ENCODE measurements at places on chromosomes 4 and X. TPM values are rescaled to one million over a fixed set of nuclear protein-coding genes. Genes with fewer than 3 reads are reported as not detected.

GRCh38 chrX:150856101-150856500, 42.4 kb downstream of the CD99L2 start:
- no peak for DNase-seq
- no peak overlapping the region for H3K27ac ChIP-seq
- H3K27me3 ChIP-seq, result no peaks in the 10 kb centered on the region
- no peak overlapping the region for H3K4me3 ChIP-seq

- no peak overlapping the region for H3K27ac ChIP-seq
- H3K4me3 ChIP-seq, result no peak overlapping the region
- H3K27me3 ChIP-seq, result no peaks in the 10 kb centered on the region
- H3K4me1 ChIP-seq, result no peaks in the 10 kb centered on the region
Measured at GRCh38 chrX:103678199-103678993, 8.1 kb downstream of the MORF4L2 start.

DNA sequence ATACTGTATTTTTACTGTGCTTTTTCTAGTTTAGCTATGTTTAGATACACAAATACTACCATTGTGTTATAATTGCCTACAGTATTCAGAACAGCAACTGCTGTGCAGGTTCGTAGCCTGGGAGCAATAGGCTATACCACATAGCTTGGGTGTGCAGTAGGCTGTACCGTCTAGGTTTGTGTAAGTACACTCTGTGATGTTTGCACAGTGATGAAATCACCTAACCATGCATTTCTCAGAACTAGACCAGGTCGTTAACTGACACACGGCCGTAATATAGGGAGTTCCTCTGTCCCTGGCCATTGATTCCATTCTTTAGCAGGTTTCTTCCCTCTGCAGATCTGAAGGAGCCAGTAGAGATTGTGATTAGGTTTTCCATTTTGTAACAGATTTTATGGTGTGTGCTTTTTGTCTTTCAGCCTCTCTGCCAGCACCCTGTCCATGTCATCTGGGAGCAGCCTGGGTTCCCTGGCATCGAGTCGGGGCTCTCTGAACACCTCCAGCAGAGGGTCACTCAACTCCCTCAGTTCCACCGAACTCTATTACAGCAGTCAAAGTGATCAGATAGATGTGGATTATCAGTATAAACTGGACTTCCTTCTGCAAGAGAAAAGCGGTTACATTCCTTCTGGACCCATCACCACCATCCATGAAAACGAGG, 59.5 kb downstream of the CLDN22 start:
- peaks cover 6% of the 10 kb centered on the region for H3K36me3 ChIP-seq
- no peak for DNase-seq
- H3K4me1 ChIP-seq, result peaks cover 5% of the 10 kb centered on the region
- H3K27me3 ChIP-seq, result no peaks in the 10 kb centered on the region

- no peak for DNase-seq
- H3K27ac ChIP-seq, result no peak overlapping the region
- H3K36me3 ChIP-seq, result no peaks in the 10 kb centered on the region
- H3K27me3 ChIP-seq, result no peaks in the 10 kb centered on the region
- H3K4me1 ChIP-seq, result no peaks in the 10 kb centered on the region
Measured at GRCh38 chrX:121160987-121161386, 113.6 kb downstream of the GLUD2 start.

DNA sequence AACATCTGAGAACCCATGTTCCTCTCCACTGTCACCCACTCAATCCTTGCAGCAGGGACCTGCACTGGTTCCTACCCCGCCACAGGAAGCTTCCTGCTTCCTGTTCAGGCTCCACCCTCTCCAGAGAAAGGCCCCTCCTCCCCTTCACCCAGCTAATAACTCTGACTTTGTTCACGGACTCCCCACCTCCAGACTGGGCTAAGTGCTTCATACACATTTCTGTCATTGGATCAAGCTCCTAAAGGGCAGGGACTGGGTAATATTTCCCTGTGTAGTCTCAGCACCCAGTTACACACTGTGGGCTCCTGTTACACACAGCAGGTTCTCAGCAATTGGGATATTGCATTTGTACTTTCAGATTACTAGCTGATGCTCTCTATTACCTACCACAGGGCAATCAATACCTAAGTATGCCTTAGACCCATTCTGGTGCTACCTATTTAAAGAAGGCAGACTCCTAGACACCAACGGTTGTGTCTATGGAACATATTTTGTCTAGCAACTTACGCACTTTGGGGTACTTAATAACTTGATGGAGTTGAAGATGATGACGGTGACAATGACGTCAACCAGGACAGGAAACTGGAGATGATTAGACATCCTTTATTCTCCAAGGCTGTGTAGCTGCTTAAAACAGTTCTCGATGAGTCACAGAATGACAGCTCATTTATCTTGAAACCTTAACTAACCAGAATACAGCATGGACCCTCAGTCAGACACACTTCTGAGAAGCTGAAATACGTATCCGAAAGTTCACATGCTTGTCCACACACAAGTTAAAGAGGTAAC, 58.1 kb downstream of the MAML3 start:
- no peaks in the 10 kb centered on the region for H3K36me3 ChIP-seq
- DNase-seq, result no peak
- peaks cover 31% of the 10 kb centered on the region for H3K4me1 ChIP-seq
- no peak overlapping the region for H3K4me3 ChIP-seq
- H3K27ac ChIP-seq, result no peak overlapping the region

DNA sequence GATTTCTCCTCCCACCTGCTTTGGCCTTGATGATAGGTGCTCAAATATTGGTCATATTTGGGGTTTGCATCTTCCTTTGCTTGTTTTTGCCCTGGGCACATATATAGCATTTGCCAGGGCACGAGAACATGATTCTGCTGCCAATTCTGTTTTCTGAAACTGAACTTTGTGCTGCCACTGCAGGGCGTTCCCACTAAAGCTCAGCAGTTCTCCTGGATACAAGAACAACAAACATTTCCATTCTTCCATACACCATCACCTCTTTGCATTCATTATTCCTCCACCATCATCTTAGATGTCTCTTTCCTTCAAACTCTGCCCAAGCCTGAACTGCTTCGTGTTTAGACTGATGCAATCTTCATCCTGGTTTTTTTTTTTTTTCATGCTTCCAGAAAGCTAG, 36.3 kb upstream of the GATB start:
- DNase-seq, result no peak
- peaks cover 2% of the 10 kb centered on the region for H3K36me3 ChIP-seq
- H3K4me3 ChIP-seq, result no peak overlapping the region
- no peaks in the 10 kb centered on the region for H3K4me1 ChIP-seq

DNA sequence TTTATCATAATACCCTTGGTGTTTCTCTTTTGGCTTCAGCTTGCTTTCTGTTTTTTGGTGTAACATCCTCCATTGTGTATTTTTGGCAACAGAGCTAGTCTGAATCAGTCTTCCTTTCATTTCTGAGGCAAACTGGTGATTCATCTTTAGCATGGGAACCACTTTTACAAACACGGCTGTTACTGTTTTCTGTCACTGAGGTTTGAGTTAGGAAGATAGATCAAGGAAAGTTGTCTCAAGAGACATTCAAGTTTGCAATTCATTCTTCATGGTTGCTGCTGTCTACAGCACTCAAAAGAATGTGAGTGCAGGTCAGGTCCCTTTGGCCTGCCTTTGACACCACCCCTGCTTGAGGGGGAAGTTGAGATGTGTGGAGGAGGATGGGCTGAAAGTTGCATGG, 36.3 kb downstream of the IL21 start:
- no peak for DNase-seq
- no peaks in the 10 kb centered on the region for H3K27me3 ChIP-seq
- H3K36me3 ChIP-seq, result no peaks in the 10 kb centered on the region

DNA sequence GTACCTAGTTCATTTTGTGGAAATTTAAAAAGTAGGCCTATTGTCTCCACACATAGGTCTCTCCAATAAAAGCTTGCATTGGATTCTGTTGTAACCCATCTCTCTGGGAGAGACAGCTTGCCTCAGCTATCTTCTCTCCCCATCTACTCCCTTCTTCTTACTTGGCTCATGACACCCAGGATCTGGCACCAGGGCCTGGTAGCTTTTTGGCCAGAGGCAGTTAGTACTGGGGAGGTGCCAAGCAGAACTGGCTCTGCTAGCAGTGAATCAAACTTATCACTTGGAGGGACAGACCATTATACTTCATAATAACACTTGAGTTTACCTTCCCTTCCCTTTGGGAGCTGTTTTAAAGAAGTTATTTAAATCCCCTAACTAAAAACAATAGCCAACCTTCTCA, 31.8 kb downstream of the PLAC1 start:
- H3K4me3 ChIP-seq, result no peak overlapping the region
- H3K36me3 ChIP-seq, result no peaks in the 10 kb centered on the region
- DNase-seq, result no peak
- H3K27me3 ChIP-seq, result peaks cover 2% of the 10 kb centered on the region

The OSTC gene
- total RNA-seq, result 162 TPM

DNA sequence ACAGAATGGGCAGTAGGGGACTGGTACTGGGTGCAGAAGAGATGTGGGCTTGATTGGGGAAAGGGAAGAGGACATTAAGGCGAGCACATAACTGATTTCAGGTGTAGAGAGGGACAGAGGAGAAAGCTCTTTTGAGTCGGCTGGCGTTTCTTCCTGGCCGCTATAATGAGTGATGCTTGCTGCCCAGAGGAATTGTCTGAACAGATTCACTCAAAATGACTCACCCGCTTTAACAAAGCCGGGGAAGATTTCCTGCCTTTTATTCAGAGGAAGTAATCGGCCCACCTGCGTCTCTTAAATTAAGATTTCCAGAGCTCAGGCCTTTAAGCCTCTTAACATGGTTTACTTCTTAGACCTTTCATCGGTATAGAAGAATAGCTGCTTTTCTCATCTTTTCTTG, 102.1 kb upstream of the AP1S2 start:
- no peak overlapping the region for H3K4me3 ChIP-seq
- H3K4me1 ChIP-seq, result no peaks in the 10 kb centered on the region
- H3K27me3 ChIP-seq, result peaks cover 17% of the 10 kb centered on the region

The PPEF2 gene
- not detected for total RNA-seq

GRCh38 chr4:22676063-22676462, 16.7 kb upstream of the GBA3 start:
- DNase-seq, result no peak
- no peaks in the 10 kb centered on the region for H3K4me1 ChIP-seq
- H3K4me3 ChIP-seq, result no peak overlapping the region
- H3K27me3 ChIP-seq, result no peaks in the 10 kb centered on the region
- H3K36me3 ChIP-seq, result no peaks in the 10 kb centered on the region

GRCh38 chrX:32293962-32294700, 917.2 kb downstream of the DMD start:
- H3K27me3 ChIP-seq, result no peaks in the 10 kb centered on the region
- H3K27ac ChIP-seq, result no peak overlapping the region
- H3K4me1 ChIP-seq, result no peaks in the 10 kb centered on the region

Data from spinal cord (tissue), 10 donors.